Stimulated activated CD4-positive, alpha-beta T cell treated with anti-CD3 and anti-CD28 coated beads, Interleukin-1b, Interleukin-23, amount 100 ng/mL, for 1 hour (primary cell): ENCODE measurements at places on chromosomes 1 and 21.
A peak's percentile ranks its signal among the peaks of the same experiment; 100 is the strongest.

DNA sequence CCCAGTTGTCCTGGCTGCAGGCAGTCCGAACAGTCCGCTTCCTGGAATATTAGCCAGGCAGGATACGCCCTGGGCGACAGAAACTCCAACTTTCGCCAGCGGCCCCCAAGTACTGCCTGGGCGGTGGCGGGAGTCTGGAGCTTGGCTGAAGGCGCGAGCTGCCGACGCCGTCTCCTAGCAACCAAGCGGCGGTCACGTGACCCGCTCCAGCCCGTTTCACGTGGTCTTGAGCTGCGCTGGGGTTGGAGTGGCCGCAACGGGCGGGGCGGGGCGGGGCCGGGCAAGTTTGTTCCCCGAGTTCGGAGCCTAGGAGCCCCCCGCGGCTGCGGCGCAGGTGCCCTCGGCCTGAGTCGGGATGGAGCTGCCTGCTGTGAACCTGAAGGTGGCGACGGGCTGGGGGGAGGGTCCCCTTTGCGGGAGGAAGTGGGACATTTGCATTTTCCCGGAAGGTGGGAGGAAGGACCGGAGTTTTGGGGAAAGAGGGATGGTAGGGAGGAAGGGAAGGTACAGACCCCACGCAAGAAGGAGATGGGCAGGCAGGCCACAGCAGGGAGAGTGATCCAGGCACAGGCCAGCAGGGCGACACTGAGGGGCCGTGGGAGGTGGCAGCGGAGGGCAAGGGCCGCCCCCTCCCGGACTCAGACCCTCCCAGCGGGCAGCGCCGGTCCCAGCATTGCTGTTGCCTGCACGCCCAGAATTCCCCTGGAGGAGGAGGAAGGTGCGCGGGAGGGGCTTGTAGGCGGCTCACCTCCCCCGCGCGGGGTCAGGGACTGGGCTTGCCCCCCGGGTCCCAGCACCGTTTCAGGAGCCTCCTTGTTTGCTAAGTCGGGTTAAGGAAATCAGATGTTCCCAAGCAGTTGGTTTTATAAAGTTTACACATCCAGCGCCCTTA, at the start of gene AGTRAP:
AGTRAP (plus strand) TSS at position 283 of the 892 bp plus-strand sequence; CDS start at position 356, 73 bp downstream.
- peak; percentile 58 for DNase-seq

DNA sequence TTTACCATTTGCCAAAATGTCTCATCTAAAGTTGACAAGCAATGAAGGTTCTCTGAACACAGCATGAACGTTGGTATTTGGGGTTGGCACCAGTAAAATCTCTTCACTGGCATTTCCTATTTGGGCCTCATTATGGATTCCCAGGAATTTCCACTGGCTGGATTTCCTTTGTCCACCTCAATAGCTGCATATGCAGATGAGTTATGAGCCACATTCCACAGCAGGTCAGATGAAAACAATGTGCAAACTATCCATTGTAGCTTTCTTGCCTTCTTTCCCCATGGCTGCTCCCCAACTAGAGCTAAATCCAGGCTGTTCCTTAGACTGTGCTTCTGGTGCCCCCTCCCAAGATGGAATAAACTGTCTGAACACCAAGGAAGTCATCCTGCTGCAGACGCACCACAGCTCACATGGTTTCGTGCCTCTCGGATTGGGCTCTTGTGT, 168.1 kb upstream of the FGGY start:
- DNase-seq, result no peak

GRCh38 chr1:112828716-112829115, 113.6 kb upstream of the PPM1J start:
- no peak for DNase-seq

DNA sequence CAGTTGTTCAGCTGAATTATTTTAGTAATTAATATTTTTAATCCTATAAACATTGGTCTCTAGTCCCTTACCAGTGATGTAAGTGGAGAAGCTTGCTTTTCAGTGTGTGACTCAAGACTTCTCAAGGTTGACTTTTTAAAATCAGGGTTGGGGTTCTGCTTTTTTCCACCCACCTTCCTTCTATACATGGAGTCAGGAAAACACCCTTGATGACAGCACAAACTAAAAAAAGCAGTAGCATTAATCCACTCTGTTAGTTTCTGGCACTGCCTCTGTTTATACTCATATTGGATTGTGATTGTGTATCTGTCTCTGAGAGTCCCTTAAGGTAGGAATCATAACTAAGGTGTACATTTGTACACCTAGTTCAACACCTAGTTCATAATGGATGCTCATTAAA, 8.3 kb upstream of the PLEKHO1 start:
- DNase-seq, result no peak

DNA sequence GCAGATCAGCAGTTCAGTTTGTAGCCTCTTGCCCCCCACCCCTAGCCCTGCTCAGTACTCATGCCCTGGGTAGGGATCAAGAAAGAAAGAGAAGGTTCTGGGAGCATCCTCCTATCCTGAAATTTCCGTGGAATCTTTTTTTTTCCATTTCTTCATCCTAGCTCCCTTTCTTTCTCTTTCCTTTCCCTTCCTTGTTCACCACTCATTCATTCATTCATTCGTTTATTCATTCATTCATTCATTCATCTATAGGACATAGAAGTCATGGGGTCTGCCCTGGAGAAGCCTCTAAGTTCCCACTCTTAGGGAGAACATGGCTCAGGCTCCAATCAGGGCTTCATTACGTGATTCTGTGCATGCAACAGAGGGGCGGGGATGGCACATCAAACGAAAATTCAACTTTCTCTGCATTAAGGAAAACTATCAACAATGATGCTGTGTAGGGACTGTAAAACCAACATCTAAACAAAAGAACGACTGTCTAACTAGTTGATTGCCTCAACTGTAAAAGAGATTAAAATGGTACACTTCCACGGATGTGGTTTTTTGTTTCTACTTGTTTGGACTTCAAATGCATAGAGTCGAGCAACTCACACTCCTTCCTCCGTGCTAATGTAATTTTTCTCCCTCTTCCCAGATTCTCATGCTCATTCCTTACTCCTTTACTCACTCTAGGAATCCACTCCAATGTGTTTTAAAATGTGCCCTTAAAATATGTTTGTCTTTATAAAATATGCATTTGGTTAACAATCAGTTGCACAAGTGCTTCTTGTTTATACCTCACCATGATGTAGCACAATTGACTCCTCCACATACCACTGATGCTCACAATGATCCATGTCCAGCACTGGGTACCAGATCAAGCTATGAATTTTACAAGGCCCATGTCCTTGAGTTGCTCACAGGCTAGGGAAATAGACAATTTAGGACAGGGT, 101.2 kb upstream of the SLC2A1 start:
- no peak for DNase-seq

- DNase-seq, result no peak
Measured at GRCh38 chr1:228446852-228447251, 30.2 kb upstream of the TRIM17 start.

- no peak for DNase-seq
Measured at GRCh38 chr1:204188959-204189639, 7.2 kb downstream of the KISS1 start.

DNA sequence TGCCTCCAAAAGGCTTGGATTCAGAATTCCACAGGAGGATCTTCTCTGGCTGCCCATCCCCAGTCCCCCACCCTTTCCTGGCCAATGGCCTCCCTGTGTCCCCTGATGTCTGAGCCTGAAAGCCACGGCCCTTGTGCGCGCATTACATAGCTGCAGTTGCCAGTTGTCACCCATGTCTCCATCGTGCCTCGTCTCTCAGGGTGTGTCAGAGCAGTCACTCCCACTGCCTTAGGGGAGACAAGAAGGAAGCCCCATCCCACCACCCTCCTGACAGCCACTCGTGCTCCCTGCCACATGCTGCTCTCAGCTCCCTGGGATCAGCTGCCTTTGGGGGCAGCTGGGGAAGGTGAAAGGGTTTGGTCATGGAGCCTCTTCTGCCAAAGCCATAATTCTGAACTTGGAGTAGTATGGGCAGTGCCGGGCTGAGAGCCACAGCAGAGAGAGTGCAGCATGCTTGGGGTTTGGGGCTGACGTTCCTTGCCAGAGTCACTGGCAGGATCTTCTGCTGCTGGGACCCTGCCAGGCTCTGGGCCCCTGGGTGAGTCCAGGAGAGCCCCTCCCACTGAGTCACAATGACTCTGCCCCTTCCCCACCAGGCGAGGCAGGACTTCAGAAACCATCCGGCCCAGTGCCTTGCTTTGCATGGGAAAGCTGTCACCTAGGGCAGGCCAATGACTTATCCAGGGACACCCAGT, 285.9 kb upstream of the VAMP3 start:
- DNase-seq, result no peak

DNA sequence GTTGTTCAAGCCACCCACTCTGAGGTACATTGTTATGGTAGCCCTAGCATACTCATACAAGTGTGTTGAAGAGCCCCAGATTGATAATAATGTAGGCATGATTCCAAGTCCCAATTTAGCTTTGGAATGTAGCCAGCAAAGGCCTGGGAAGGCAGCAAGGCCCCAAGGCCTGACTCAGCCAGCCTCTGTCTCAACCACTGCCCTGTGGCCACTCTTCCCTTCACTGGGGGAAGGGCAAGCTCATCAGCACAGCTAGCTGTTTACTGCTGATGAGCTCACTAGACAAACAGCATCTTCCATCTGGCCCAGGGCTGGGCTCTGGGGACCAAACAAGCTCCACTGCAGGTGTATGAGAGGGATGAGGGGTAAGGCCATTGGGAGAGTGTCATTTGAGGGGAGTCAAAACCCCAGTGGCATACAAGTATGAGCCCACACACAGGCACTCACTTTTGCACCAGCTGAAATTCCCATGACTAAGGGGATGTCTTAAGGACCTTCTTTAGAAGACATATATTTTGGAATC, 2.2 kb upstream of the IRF6 start:
- DNase-seq, result no peak

GRCh38 chr1:35287807-35288640, 19.5 kb downstream of the ZMYM4 start:
- DNase-seq, result no peak

DNA sequence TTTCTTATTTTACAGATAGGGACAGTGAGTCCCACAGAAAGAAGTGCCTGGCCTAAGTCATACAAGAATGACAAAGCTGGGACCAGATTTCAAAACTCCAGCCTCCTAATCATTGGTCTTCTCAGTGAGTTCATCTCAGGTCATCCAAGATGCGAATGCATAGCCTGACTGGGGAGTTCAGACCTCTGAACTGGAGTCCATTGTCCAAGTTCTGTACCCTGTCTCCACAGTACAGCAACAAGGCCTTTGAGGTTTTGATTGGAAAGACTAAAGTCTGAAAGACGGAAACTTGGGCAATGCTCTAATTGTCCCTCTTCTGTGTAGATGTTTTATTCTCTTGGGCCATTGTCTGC, 62.0 kb downstream of the TNN start:
- DNase-seq, result no peak

GRCh38 chr1:237181743-237182317, 139.8 kb downstream of the RYR2 start:
- DNase-seq, result no peak

- DNase-seq, result no peak
Measured at GRCh38 chr1:55904541-55904940, 674.8 kb downstream of the PLPP3 start.

- no peak for DNase-seq
Measured at GRCh38 chr1:194658090-194658439, 1471.7 kb upstream of the B3GALT2 start.

GRCh38 chr1:174931214-174931613, 68.5 kb upstream of the CACYBP start:
- DNase-seq, result no peak

- no peak for DNase-seq
Measured at GRCh38 chr1:69492286-69492685, 75.4 kb upstream of the LRRC7 start.

GRCh38 chr1:6292102-6292501, 31.2 kb upstream of the GPR153 start:
- DNase-seq, result no peak

DNA sequence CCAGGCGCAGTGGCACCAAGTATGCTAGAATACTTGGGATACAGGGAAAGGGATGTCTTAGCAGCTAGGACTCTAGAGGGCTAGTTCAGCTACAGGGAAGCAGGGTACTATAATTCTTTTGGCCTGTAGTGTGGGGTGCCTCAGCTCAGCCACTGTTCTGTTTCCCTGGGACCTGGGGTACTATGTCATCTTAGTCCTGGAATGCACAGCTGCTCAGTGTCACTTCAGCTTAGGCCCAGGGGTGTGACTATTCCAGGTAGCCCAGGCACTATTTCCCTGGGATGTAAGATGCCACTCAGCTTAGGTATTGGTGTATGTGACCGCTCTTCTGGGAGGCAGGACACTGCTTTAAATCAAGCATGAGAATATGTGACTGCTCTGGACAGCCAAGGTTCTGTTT, 34.1 kb downstream of the RGSL1 start:
- no peak for DNase-seq

DNA sequence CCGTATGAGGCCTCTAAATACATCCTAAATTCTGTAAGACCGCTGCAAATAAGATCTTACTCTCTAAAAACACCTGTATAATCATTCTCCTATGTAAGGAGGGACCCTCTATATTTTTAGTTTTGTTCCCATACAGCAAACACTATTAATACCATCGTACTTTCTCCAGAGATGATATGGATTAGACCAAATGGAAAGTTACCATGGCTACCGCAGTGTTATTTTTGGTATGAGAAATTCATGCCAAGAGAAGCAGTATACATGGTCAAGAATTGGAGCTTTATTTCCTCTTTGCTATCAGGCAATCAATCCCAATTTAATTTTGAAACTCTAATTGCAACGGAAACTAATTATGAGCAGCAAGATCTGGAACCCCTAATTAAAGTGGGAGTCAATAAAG, 70.0 kb downstream of the BCAR3 start:
- no peak for DNase-seq

GRCh38 chr1:214370615-214371014, 89.7 kb downstream of the SMYD2 start:
- no peak for DNase-seq

DNA sequence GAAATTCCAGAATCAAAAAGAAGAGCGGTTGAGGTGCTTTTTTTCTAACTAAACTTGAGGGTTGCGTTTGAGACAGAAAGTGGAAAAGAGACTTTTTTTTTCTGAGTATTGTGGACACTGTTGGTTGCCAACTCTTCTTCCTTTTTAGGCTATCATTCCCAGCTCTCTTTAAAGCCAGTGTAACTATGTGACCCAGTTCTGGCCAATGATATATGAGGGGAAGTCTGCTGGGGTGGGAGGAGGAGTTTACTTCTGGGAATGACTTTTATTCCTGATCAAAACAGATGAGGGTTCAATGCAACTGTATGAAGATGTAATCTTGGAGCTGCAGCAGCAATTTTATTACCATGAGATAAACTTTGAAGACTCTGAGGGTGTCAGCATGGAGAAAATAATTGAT, 17.3 kb upstream of the NMNAT2 start:
- no peak for DNase-seq

DNA sequence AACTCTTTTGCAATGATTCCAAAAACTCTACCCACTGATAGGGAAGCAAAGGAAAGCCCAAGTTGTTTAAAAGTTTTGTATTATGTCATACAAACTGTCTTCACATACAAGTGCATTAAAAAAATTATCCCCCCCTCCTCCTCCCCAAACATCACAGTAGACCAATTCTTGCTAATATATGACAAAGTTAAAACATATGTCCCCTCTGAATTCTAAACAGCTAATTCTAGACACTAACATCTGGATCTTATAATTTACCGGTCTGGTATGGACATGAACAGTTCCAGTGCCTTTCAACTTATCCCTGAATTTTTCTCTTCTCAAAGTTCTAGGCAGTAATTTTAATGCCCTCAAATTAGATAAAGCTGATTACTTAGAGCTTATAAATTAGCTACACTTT, 13.4 kb downstream of the RIT1 start:
- DNase-seq, result no peak
